M059J (cell line): ENCODE measurements at places on chromosomes 3 and 15.

- no peak for DNase-seq
These were observed 162.2 kb downstream of the VGLL3 start for GRCh38 chr3:86828751-86829150.

- peak; percentile 87 for DNase-seq
These were observed 72.2 kb downstream of the SMAD6 start for GRCh38 chr15:66774001-66774814.

DNA sequence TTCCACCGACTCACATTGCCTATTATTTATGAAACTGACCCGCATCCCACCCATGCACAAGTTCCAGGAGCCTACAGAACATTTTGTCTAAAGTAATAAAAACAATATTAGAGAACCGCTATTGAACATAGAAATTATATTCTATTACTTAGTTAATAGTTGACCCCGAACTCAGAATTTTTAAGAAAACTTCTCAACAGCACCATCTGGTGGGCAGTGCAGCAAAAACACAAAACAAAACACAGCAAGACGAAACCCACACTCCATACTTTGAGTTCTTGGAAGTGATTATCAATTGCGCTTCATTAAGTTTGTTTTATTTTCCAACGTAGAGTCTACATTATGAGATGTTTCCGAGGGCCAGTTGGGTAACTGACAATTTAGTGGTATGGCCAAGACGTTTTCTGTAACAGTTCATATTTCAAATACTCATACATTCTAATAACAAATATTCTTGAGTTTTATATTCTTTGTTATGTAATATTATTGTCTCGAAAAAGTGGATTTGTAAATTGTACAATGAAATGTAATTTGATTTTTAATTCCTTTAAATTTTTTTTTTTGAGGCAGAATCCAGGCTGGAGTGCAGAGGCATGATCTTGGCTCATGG is 24.0 kb upstream of the C3orf70 start:
- peak; percentile 42 for DNase-seq

DNA sequence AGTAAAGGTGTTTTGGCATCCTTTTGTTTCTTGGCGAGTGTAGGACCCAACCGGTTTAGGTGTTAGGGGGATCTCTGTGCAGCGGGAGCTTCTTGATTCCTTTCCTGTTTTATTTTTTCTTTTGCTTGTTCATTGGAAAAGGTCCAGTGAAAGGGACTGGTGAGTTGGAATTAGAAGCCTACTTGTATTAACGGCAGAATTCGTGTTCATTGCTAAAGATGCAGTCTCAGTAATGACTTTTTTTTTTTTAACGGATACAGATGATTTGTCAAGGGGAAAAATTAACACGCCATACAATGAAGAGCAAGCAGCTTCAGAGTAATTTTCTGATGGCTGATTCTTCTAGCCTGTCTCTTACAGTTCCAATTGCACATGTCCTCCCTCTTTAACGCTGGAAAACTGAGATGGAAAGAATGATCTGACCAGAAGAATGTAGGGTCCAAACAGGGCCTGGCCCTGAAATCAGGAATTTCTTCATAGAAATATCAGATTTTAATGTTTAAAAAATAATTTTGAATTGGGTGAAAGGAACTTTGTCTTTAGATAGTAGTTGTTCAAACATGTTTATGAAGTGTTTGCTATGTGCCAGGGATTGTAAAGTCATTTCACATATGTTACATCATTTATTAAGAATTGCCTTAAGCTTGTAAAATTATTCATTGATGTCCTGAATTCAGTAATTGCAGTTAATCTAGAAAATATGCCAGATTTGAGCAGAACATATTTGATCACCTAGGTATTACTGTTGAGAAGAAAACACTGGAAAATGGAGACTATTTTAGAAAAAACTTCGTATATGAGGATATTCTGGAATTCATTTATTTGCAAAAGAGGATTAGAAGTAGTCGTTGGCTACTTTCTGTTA is 1.4 kb downstream of the MAPK6 start:
- peak; percentile 47 for DNase-seq

DNA sequence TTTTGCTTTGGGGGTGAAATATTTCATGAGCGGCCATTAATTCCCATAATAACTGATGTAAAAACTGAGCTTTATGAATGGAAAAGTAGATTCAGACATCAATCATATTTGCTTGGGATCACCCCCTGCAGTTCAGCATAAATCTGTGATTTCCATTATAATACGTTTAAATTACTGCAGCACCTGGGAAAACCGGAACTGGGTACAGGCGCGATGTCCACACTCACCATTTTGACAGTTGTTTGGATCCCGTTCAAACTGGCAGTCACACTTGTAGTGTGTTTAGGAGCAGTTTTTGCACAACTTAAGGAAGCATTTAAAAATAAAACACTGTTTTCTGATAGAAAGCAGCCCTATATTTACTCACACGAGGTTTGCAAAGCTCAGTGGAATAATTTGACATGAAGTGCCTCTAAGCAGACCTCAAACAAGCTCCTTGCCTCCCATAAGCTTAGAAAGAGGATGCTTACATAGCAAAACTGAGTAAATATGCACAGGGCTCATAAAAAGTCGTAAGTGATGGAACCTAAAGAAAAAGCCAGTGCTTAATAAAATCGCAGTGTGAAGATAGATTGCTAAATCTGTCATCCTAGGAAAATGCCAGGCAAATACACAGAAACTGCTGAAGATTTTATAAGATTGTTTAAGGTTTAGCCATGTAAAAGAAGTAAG is 377.6 kb downstream of the PTPRG start:
- DNase-seq = no peak

DNA sequence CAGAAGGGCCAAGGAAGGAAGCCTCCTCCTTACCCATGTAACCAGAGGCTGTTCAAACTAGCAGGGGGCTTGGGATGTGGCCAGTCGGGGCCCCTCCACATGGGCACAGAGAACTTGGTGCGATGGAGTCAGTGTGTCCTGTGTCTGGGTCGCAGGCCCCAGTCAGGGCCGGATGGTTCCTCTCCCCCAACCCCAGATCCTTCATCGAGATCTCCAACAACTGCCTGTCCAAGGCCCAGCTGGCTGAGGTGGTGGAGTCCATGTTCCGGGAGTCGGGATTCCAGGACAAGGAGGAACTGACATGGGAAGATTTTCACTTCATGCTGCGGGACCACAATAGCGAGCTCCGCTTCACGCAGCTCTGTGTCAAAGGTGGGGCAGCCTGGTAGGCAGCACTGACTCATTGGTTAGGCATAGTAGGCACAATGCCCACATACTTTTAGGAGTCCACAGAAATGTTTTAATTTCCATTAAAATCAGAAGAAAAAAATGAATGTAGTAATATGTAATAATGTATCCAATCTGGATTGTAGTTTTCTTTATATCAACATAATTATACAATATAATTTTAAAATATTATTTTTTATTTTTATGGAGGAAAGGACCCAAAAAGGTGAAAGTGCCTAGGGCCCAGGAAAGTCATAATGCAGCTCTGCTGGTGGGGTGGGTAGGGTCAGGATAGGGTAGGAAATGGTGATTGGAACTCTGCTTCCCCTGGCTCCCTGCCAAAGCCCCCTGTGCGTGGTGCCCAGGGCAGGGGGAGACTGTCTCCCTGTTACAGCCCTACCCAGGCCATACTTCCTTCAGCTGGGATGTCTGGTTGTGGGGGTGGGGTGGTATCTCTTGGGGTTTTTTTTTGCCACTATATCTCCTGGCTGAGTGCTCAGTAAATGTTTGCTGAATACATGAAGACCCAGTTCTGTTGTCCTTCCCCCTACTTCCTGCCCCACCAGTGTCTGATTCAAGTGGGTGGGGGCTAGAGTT is 18.6 kb downstream of the DUOX1 start:
- no peak for DNase-seq

DNA sequence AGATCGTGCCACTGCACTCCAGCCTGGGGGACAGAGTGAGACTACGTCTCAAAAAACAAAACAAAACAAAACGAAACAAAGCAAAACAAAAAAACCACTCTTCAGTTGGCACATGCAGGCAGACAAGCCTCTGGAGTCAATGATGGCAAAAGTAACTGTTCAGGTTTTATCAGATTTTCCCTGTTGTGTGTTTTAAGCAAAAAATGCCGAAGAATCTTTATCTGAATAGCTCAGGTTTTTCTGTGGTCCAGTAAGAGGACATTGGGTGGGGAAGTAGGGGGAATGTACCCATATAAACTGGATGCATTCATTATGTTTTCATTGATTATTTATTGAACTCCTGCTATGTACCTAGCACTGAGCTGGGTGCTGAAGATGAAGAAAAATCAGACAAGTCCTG is 20.8 kb upstream of the BCL2A1 start:
- DNase-seq = no peak

DNA sequence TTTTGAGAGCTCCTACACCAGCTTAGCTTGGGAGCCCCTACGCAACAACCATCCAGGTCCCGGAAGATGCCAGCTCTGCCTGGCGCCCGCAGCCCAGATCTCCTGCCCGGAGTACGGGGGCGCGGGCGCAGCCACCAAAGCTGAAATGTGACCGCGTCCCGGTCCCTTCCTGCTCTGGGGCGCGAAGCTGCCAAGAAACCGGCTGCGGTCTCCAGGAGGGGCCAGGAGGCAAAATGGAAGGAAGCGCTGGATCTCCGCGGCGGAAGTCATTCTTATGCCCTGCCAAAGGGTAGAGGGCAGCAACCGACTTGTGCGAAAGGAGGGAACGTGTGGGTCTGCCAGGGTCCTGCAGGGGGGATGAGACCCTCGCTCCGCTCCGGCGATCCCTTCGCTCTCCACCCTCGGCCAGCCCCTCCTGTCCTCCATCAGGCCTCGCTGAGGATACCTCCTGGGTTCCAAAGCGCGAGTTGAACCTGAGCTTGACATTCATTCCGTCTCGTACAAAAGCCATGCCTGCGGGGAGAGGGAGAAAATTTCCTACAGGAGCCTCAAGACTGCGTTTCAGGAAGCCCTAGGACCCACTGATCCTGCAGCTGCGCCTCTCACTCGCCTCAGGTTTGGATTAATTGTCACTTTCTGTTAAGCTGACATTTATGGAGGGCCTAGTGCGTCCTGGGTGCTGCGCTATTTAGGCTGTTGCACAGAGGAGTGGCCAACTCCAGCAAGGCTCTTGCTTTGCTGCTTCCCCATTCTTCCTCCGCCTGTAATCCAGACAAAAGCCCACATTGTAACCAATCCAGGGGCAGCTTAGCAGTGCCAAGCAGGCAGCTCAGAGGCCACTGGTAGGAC is 98.3 kb upstream of the VGLL3 start:
- peak; percentile 83 for DNase-seq

DNA sequence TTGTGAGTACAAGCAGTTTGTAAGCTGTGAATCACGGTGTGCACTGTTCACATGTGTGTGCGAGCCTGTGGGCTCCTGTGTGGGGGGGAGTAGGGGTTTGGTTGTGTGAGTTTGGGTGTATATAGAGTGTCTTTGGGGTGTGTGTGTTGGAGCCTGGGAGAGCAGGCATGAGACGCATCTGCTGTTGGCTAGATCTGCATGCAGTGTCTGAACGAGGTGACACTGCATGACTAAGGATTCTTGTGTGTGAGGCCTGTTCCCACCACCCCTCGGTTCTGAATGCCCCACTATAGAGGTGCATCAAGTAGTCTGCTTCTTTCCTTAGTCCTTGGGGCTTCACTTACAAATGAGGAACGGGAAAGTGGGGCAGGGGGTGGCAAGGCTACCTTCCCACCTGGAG is 68.4 kb downstream of the MAGEF1 start:
- no peak for DNase-seq

DNA sequence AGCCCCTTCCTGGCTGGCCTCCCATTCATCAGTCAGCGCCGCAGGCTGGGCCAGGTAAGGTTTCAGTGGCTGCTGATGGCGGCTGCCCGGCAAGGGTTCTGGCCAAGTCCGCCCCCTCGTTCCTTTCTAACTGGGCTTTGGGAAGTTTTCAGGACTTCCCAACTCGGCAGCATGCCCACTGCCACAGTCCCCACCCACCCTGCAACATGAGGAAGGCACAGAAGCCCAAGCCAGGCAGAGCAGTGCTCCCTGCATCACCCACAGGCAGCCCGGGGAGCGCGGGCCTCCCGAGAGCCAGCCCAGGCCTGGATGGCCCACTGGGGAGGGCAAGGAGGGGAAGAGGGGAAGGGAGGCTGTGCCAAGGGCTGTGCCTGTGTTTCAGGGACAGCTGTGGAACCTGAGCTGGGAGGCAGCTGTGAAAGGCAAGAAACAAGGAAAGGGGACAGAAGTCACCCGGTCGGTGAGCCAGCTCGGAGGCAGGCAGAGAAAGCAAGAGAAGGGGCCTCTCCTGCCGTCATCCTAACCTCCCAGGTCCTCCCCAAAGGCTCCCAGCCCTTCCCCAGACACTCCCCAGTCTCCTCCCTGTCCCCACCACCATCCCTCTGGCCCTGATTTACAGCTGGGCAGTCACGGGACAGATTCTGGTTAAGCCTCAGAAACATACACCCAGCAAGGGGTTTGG is 73.9 kb downstream of the CPN2 start:
- DNase-seq = peak; percentile 93

DNA sequence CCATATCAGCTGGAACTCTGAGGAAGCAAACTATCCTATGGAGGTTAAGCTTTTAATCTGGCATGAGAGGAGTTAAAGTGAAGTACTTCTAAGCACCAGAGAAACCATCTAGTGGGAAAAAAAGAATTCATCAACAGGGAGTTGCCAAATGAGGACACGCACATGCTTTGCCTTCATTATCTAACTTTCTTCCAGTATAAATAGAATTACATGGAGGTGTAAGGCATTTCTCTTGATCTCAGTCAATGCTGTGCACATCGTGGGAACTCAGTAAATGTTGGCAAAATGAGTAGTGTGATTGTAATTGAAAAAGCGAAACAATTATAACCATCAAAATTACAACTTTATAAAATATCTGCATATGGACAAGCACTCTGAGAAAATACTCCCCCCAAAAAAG is 8.0 kb upstream of the GSK3B start:
- no peak for DNase-seq

DNA sequence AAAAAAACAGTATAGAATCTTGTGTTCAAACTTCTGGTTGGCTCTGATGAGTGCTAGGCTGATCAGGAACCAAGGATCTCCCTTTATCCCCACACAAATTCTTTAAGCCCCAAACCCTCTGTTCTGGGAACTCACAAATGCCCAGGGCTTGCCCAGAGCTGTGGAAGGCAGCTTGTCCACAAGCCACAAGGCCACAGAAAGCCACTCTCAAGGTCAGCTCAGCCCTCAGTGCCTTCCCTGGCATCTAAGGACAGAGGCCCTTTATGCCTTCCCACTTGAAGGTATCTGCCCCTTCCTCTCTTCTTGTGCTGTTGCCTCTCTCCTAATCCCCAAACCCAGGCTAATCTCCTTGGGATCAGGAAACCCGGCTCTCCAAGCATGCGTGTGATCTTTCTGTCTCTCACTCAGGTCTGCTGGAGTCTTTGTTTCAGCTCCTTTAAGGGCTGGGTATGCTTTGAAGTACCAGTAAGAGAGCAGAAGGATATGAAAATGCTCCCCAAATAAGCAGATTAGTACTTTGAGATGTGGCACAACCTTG is 145.0 kb upstream of the TRIM42 start:
- no peak for DNase-seq

DNA sequence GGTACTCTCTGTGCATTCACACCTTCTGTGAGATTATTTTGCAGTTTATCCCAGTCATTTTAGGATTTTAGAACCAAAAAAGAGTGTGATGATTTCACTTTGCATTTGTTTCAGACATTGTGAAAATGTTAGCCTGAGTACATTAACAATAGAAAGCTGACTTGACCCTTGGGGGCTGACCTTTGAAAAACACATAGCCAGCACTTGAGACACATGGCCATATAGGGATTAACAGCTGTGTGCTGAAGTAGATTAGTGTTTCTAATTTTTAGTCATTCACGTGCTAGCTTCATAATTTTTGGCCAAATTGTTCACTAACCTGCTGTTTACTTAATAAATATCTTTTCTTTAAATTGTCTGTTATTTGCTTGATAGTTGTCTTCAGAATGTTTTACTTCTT is 3.5 kb downstream of the FEM1B start:
- DNase-seq = no peak
